ENCODE measurements at places on chromosomes 7 and 10.

GRCh38 chr7:149027611-149028345 lies 527 bp downstream of the PDIA4 start:
- DNase-seq: no peak

DNA sequence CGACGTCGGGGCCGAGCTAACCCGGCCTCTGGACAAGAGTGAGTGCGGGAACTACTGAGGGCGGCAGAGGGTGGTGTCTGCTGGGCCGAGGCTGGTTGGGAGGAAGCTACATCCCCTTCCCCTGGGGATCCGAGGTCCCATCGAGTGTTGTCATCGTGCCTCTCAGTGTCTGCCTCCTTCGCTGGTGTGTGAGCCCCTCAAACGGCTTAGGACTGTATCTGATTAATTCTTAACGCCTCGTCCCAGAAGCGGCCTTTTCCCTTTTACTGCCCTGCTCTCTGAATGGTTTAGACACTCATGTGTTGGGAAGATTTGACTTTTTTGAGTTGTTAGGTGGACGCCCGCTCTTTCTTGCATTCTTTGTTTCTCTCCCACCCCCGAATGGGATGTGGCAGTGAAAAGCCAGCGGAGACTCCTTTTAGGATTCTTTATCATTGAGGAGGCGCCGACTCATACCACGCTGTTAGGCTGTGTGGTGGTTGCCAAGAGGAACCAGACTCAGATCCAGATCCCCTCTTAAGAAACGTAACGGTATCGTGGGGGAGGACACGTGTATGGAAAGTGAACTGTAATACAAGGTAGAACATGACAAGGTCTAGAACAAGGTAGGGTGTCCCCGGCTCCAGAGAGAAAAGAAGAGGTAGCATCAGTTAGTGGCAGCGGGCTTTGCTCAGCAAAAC lies 631 bp downstream of the SUPV3L1 start:
- DNase-seq: no peak

GRCh38 chr7:27900006-27900405 lies 160.0 kb downstream of the TAX1BP1 start:
- no peak for DNase-seq

DNA sequence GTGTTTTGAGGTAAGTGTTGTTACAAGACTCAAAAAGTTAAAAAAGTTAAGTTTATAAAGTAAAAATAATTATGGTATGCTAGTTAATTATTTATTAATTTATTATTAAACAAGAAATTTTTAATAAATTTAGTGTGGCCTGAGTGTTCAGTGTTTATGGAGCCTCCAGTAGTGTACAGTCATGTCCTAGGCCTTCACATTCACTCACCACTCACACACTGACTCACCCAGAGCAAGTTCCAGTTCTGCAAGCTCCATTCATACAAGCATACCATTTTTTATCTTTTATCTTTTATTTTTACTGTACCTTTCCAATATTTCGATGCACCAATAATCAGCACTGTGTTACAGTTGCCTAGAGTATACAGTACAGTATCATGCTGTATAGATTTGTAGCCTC lies 381.2 kb upstream of the MGMT start:
- DNase-seq: no peak

GRCh38 chr10:48773580-48773979 lies 88.9 kb downstream of the WDFY4 start:
- no peak for DNase-seq

- no peak for DNase-seq
Measured at GRCh38 chr10:97943294-97943693, 87.1 kb downstream of the CRTAC1 start.

DNA sequence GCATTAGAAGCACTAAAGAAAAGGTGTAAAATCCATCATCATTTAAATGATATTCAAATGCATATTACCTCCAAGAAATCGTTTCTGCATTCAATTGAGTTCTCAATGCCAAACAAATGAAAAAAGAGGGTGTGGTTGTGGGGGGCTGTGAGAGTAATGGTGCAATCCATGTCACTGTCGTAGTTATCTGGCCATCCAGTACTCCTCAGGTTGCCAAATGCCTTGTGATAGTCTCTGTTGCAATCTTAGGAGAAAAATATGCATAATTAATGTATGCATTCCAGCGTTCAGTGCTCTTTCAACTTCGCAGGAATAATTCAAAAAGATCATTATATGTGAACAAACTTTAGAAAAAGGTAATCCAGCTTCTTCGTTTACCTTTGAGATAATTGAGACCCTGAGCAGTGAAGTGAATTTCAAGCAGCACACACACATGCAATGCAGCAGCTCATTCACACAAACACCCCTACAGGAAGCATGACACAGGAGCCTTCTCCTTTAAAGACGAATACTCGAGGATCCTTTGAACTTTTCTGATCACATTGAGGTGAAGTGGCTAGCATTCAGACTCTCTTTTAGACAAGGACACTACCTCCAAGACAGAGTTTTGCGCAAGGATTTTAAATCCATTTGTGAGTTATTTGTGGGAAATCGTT lies 73.4 kb downstream of the OR13A1 start:
- no peak for DNase-seq

GRCh38 chr7:93232673-93233018 lies 480 bp downstream of the VPS50 start:
- no peak for DNase-seq

DNA sequence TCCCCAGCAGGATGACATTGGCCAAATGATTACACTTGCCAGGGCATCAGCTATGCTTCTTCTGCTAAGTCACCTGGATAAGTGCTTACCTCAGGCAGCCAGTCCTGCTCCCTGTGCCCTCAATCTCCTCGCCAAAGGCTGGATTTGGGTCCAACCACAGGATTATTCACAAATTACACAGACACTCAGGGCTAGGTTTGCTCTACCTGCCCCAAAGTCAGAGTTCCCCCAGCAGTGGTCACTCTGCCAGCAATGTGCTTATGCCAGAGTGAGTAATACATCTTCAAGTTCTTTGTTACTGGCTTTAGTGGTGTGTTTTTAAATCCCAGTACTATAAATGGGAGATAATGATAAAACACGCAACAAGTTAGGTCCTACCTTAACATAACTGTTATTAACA lies 189.7 kb upstream of the SEMA3D start:
- DNase-seq: no peak

DNA sequence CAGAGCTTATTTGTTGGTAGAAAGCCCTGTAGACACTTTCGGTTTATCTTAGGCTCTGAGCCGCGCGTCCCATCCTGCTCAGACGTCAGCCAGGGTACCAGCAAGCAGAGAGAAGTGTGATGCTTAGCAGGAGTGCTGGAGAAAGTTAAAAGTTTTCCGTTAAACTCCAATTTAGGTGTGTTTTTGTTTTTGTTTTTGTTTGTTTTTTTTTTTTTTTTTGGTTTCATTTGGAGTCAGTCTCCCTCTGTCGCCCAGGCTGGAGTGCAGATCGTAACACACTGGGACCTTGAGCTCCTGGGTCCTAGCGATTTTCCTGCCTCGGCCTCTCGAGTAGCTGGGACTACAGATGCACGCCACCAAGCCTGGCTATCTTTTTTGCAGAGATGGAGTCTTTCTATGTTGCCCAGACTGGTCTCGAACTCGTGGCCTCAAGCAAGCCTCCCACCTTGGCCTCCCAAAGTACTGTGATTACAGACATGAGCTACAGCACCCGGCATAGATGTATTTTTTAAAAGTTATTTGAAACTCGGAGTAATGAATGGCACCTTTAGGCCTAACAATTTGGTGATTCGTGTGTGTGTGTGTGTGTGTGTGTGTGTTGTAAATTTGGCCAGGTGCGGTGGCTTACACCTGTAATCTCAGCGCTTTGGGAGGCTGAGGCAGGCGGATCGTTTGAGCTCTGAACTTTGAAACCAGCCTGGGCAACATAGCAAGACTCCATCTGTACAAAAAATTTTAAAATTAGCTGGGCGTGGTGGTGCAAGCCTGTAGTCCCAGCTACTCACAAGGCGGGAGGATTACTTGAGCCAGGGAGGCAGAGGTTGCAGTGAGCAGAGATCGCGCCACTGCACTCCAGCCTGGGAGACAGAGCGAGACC lies 1.3 kb upstream of the HIP1 start:
- DNase-seq: no peak

DNA sequence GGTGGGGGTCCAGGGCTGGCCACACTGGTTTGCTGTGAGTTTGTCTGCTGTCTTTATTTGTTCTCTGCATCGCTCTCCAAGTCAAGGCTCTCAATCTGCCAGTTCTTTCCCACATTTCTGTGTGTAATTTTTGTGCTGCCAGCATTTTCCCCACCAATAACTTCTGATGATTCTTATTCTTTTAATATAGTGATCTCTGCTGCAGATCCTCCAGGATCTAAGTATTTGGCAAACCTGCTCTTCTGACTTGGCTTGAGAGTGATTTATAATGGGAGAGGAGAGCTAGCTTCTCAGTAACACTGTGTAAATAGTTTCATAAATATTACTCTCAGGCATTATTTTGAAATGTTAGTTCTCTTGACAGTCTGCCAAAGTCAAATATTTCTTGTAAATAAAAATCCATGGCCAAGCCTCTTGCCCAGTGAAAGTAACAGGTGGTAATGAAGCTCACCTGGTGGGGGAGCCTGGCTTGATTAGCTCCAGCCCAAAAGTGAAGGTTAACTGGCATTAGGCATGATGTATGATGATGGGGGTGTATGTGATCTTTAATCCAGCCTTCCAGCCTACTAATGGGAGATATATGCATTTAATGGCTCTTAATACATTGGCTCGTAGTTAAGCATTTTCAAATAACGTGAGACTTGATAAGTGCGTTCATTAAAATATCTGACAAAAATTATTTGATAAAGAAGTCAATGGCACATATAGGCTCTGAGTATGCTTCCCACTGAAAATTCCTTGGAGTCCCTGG lies 1055.9 kb downstream of the KCNMA1 start:
- DNase-seq: no peak
